ENCODE measurements at places on chromosomes 12 and 14.
A peak's percentile ranks its signal among the peaks of the same experiment; 100 is the strongest.

GRCh38 chr12:23217158-23217557 lies 592.2 kb downstream of the ETNK1 start:
- no peak for DNase-seq

- peak; percentile 77 for DNase-seq
Observed at GRCh38 chr12:57521525-57522010, 1.1 kb upstream of the MBD6 start.

DNA sequence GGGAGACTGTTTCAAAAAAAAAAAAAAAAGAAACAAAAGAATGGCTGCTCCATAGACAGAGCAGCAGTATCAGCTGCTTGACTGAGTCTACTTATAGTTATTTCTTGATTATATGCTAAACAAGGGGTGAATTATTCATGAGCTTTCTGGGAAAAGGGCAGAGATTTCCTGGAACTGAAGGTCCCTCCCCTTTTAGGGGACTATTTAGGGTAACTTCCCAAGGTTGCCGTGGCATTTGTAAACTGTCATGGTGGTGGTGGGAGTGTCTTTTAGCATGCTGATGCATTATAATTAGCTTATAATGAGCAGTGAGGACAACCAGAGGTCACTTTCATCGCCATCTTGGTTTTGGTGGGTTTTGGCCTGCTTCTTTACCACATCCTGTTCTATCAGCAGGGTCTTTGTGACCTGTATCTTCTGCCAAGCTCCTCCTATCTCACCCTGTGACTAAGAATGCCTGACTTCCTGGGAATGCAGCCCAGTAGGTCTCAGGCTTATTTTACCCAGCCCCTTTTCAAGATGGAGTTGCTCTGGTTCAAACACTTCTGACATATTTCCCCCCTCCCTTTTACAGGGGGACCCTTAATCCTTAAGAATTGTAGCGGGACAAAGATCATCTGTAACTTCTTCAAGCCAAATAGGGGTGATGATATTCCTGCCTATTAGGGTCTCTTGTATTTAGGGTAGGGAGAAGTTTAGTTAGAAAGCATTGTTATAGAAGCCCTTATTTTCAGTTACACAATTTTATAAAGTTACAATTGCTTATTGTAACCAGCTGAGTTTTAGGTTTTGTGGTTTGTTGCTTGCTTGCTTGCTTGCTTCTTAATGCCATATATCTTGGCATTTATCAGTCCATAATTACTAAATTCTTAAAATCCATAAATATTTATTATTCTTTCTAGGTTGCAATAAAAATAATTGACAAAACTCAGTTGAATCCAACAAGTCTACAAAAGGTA lies 42.5 kb downstream of the MARK3 start:
- peak; percentile 24 for DNase-seq

- DNase-seq, result no peak
Observed at GRCh38 chr12:51926718-51927117, 19.4 kb downstream of the ACVRL1 start.

All from muscle of leg (tissue), 16 donors.